ENCODE measurements at places on chromosomes 4 and X. TPM values are rescaled to one million over a fixed set of nuclear protein-coding genes. Genes with fewer than 3 reads are reported as not detected.

GRCh38 chrX:8743126-8743732 lies 11.3 kb upstream of the ANOS1 start:
- DNase-seq = peak; percentile 57

GRCh38 chr4:6710282-6710681 lies 617 bp upstream of the MRFAP1L1 start:
- no peak for DNase-seq

GRCh38 chrX:459611-460010 lies 72.9 kb upstream of the PPP2R3B start:
- DNase-seq = no peak

DNA sequence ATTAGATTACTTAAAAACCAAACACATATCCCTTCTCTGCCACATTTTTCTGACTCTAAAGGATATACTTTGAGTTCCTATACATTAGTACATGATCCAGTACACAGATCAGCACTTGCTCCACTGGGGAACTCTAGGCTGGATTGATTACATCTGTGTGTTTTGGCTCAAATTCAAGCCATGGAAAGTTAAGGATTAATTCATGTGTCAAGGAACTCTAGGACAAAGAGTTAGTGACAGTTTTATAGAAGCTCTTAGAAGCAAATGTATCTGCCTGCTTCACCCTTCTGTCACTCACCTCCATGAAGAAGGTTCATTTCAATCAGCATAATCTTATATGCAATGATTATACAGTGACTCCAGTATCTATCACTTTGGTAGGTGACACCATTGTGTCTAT lies 43.2 kb downstream of the SCFD2 start:
- no peak for DNase-seq

UCP1 gene
- total RNA-seq = not detected

- DNase-seq = no peak
Measured at GRCh38 chrX:46755671-46756070, 3.2 kb downstream of the SLC9A7 start.

DNA sequence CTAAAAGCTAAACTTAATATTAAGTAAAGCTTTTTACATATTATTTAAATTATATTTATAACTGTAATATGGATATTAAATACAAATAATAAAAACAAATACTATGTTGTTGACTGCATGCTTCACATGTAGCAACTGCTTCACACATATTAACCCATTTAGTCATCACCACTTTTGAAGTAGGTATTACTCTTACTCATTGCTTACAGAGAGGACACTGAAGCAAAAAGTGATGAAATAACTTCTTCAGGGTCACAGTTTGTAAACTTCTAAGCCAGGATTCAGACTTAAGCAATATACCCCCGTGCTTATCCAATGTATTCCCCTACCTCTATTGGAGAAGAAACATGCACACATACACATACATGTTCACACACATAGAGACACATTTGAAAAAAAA lies 166.6 kb downstream of the DKK2 start:
- no peak for DNase-seq

DNA sequence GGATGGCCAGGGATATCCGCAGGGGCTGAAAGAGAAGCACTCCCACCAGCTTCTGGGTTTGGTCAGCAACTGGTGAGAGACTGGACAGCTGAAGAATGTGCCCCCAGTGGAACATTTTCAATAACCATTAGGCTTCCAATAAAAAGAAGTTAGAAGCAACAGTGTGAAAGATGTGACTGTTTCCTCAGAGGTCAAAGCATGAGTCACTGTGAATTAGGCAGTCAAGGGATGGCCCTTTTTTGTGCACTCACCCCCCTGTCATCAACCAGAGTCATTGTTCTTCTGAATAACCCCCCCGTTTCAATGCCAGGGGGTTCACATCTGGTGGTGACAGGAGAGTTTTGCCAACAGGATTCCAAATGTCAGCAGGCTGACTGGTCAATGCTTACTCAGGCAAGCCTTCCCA lies 74.6 kb upstream of the SH3RF1 start:
- no peak for DNase-seq

GRCh38 chr4:18582841-18583240 lies 561.3 kb upstream of the LCORL start:
- DNase-seq = no peak
